ENCODE measurements at places on chromosomes 2 and 18. TPM values are rescaled to one million over a fixed set of nuclear protein-coding genes. Genes with fewer than 3 reads are reported as not detected.
A peak's percentile ranks its signal among the peaks of the same experiment; 100 is the strongest.

The SGPP2 gene
- 6.0 TPM for total RNA-seq

The NT5DC4 gene
- total RNA-seq = 10.3 TPM

The GAL3ST2 gene
- not detected for total RNA-seq

The TGFA gene
- not detected for total RNA-seq

The ICOS gene
- total RNA-seq = not detected

The TMSB10 gene
- 868 TPM for total RNA-seq

The ZNF521 gene
- total RNA-seq = 12.3 TPM

The TYMS gene
- total RNA-seq = 0.49 TPM

The FBXO48 gene
- total RNA-seq = 3.2 TPM

DNA sequence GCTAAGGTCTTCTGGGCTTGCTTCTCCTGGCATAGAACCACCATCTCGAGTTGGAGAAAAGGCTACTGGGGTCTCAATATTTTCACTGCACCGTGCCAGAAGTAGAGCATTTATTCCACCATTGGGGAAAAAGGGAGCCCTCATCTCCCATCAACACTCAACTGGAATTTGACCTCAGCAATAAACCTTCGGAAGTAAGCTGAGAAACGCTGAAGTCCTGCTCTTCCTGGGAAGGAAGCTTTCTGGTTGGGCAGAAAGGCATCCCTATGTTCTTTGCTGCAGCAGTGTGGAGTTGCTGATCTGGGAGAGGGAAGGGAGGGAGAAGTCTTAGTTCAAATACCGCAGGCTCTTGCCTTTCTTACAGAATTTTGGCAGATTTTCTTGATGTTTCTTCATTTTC, 368.8 kb downstream of the NUP35 start:
- H3K4me3 ChIP-seq = no peak overlapping the region
- H3K4me1 ChIP-seq = peaks cover 3% of the 10 kb centered on the region
- H3K27me3 ChIP-seq = no peaks in the 10 kb centered on the region
- no peak for DNase-seq
- H3K27ac ChIP-seq = no peak overlapping the region

GRCh38 chr2:196902828-196903227, 23.7 kb downstream of the PGAP1 start:
- no peak overlapping the region for H3K27ac ChIP-seq
- H3K4me1 ChIP-seq = no peaks in the 10 kb centered on the region
- H3K36me3 ChIP-seq = no peaks in the 10 kb centered on the region
- no peak for DNase-seq
- H3K27me3 ChIP-seq = no peaks in the 10 kb centered on the region

DNA sequence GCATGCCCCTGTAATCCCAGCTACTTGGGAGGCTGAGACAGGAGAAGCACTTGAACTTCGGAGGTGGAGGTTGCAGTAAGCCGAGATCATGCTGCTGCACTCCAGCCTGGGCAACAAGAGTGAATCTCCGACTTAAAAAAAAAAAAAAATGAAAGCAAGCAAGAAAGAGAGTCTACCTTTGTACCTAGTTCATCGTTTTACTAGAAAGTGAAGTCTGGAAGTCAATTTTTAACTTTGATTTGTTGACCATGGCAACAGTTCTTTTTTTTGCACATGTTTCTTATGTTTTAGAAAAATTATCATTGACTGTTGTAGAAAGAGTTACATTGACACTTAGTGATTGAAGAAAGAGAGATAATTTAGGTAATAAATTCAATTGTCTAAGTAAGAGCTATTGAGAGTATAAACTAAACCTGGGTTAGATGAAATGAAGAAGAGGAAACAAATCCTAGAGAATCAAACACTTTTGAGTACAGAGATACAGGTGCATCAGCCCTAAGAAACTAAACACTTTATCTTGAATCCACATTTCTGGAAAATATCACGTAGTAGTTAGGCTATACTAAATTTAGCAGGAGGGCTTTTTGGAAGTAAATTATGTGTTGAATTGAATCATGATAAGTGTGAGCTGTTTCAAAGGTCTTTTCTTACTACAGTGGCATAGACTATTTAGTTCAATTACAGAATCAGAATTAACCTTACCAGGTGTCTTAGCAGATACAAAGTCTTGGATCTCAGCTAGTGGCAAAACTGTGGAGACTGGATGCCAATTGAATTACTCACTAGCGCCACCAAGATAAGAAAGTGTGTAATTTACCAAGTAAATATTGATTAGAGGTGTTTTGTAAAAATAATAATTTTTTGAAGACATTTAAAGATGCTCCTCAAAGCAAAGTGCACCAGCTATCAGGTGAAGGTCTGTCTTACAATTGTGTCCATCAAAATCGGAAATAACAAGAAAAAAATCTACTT, 303.4 kb upstream of the NRXN1 start:
- no peaks in the 10 kb centered on the region for H3K4me1 ChIP-seq
- H3K4me3 ChIP-seq = no peak overlapping the region
- DNase-seq = no peak
- no peaks in the 10 kb centered on the region for H3K27me3 ChIP-seq
- no peaks in the 10 kb centered on the region for H3K36me3 ChIP-seq

GRCh38 chr18:48948112-48949049, 2.4 kb downstream of the SMAD7 start:
- H3K4me1 ChIP-seq = peaks cover 55% of the 10 kb centered on the region
- H3K4me3 ChIP-seq = peak overlapping the region; percentile 71
- peak overlapping the region; percentile 37 for H3K27ac ChIP-seq
- peak; percentile 84 for DNase-seq
- H3K27me3 ChIP-seq = no peaks in the 10 kb centered on the region
- no peaks in the 10 kb centered on the region for H3K36me3 ChIP-seq

- H3K4me1 ChIP-seq = no peaks in the 10 kb centered on the region
- peak; percentile 18 for DNase-seq
- H3K4me3 ChIP-seq = no peak overlapping the region
- no peak overlapping the region for H3K27ac ChIP-seq
Observed at GRCh38 chr2:211455216-211455841, 898.9 kb downstream of the CPS1 start.

DNA sequence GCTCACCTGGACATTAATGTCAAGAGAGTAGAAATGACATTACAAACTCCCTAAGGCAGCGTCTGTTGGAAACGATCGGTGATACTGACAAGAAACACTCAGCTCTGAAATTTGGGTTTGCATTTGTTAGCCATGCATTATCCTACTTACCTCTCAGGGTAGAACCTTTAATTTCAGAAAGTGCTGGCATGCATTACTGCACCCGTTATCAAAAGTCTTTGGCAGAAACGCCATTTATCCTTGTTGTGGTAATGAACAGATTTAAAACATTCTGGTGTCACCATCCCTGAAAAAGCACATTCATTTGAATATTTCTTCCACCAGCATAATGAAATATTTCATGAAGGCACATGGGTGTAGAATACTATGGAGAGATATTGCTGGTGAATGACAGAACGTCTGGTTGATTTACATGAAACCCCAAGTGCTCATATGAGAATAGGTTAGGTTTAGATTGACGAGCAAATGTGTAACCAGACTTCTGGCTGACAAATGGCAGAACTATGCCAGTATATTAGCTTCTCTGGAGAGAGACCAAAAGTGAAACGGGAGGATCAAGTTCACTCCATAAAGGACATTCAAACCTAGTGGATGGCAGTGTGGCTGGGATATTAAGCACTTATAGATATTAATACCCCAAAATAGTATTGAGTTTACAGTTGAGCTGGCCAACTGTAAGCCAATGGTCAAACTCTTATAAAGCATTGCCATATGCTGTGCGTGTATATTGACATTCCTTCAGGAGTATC, 53.5 kb upstream of the ITGB6 start:
- no peaks in the 10 kb centered on the region for H3K4me1 ChIP-seq
- no peak overlapping the region for H3K4me3 ChIP-seq
- H3K27me3 ChIP-seq = no peaks in the 10 kb centered on the region
- no peaks in the 10 kb centered on the region for H3K36me3 ChIP-seq

GRCh38 chr18:22605736-22606135, 188.0 kb upstream of the CTAGE1 start:
- no peak overlapping the region for H3K27ac ChIP-seq
- H3K4me1 ChIP-seq = no peaks in the 10 kb centered on the region
- H3K36me3 ChIP-seq = no peaks in the 10 kb centered on the region
- H3K4me3 ChIP-seq = no peak overlapping the region
- DNase-seq = no peak
- peaks cover 4% of the 10 kb centered on the region for H3K27me3 ChIP-seq

GRCh38 chr2:232028631-232029030, 67.1 kb downstream of the DIS3L2 start:
- DNase-seq = no peak
- peaks cover 3% of the 10 kb centered on the region for H3K4me1 ChIP-seq
- no peaks in the 10 kb centered on the region for H3K36me3 ChIP-seq

- no peaks in the 10 kb centered on the region for H3K27me3 ChIP-seq
- H3K4me1 ChIP-seq = peaks cover 67% of the 10 kb centered on the region
- DNase-seq = peak; percentile 83
- peak within 1 kb of the TSS; percentile 77 for H3K4me3 ChIP-seq
- H3K27ac ChIP-seq = peak within 1 kb of the TSS; percentile 91
Observed at GRCh38 chr2:68365087-68365486, at the start of gene PLEK. TSS of gene PLEK (plus strand) at chr2:68365282. CDS start at chr2:68365352, 70 bp downstream.

- no peak overlapping the region for H3K27ac ChIP-seq
- H3K27me3 ChIP-seq = no peaks in the 10 kb centered on the region
- DNase-seq = no peak
- no peak overlapping the region for H3K4me3 ChIP-seq
Observed at GRCh38 chr2:40440835-40441234, 11.1 kb downstream of the SLC8A1 start.

GRCh38 chr2:128493880-128494279, 175.2 kb upstream of the HS6ST1 start:
- no peak for DNase-seq
- no peak overlapping the region for H3K4me3 ChIP-seq
- no peaks in the 10 kb centered on the region for H3K27me3 ChIP-seq
- no peaks in the 10 kb centered on the region for H3K36me3 ChIP-seq
- no peak overlapping the region for H3K27ac ChIP-seq

- H3K36me3 ChIP-seq = no peaks in the 10 kb centered on the region
- H3K27ac ChIP-seq = no peak overlapping the region
- no peak overlapping the region for H3K4me3 ChIP-seq
- H3K4me1 ChIP-seq = no peaks in the 10 kb centered on the region
- DNase-seq = no peak
- H3K27me3 ChIP-seq = no peaks in the 10 kb centered on the region
Observed at GRCh38 chr18:70822117-70822516, 533.3 kb downstream of the SOCS6 start.

GRCh38 chr2:237324837-237325236, 89.1 kb downstream of the COL6A3 start:
- H3K4me3 ChIP-seq = no peak overlapping the region
- no peak overlapping the region for H3K27ac ChIP-seq
- DNase-seq = no peak
- H3K36me3 ChIP-seq = no peaks in the 10 kb centered on the region
- no peaks in the 10 kb centered on the region for H3K27me3 ChIP-seq
- no peaks in the 10 kb centered on the region for H3K4me1 ChIP-seq

DNA sequence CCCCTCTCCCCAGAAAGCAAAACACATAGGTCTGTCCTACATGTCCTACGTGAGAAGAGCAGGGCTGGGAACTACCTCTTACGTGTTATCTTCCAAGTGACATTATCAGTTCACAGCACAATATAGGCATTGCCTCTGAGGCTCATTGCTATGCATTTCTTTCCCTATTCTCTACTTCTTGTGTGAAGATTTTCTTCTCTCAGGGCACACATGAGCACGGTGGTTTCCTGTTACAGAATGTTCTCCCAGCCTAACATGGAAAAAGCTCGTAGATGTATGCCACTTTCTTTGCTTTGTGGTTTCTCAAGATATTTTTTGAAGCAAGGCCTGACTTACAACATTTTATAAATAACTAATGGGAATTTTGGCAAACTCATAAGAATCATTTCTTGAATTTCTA, 19.4 kb upstream of the DSC3 start:
- no peak overlapping the region for H3K27ac ChIP-seq
- no peaks in the 10 kb centered on the region for H3K27me3 ChIP-seq
- no peak for DNase-seq

GRCh38 chr2:56671973-56672569, 488.3 kb downstream of the CCDC85A start:
- H3K27ac ChIP-seq = no peak overlapping the region
- H3K4me1 ChIP-seq = no peaks in the 10 kb centered on the region
- H3K27me3 ChIP-seq = no peaks in the 10 kb centered on the region
- no peaks in the 10 kb centered on the region for H3K36me3 ChIP-seq
- DNase-seq = no peak

DNA sequence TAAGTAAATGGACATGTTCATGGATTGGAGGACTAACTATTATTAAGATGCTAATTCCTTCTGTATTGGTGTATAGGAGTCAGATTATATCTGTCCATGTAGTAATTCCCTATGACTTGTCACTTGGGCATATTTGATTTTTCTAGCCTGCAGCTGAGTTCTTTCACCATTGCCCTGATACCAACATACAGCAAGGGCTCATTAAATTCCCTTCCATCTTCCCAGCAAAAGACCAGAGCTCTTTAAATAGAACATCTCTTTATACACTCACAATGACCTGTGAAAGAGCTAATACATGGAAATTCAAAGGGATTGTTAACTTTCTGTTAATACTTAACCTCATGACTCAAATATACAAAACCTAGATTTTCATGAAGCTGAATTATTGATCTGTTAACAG, 492.3 kb upstream of the VRK2 start:
- no peaks in the 10 kb centered on the region for H3K4me1 ChIP-seq
- H3K36me3 ChIP-seq = no peaks in the 10 kb centered on the region
- H3K4me3 ChIP-seq = no peak overlapping the region
- H3K27ac ChIP-seq = no peak overlapping the region
- no peaks in the 10 kb centered on the region for H3K27me3 ChIP-seq

GRCh38 chr2:134771313-134771801, 52.6 kb upstream of the TMEM163 start:
- no peak for DNase-seq
- H3K4me1 ChIP-seq = no peaks in the 10 kb centered on the region

DNA sequence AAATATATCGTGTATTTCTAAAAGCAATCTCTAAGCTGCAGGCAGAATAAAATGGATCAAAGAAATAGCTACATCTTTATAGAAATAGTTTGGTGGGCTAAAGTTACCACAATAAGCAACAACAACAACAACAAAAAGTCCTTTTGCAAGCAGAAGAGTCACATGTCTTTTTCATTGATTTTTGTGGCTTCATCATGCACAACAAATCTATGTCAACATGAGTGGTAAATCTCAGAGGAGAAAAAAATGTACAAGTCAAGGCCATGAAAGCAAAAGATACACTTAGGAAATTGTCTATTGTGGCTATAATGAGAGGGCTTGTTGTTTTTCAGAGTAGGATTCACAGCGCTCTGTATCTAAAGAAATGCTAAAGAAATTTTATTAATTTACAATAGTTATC, 269.7 kb downstream of the GRB14 start:
- no peak overlapping the region for H3K27ac ChIP-seq
- H3K27me3 ChIP-seq = no peaks in the 10 kb centered on the region
- DNase-seq = no peak
- no peaks in the 10 kb centered on the region for H3K36me3 ChIP-seq
- no peak overlapping the region for H3K4me3 ChIP-seq

GRCh38 chr2:186532891-186533290, 46.8 kb downstream of the ZC3H15 start:
- no peak for DNase-seq
- H3K4me1 ChIP-seq = no peaks in the 10 kb centered on the region
- no peaks in the 10 kb centered on the region for H3K27me3 ChIP-seq
- no peak overlapping the region for H3K4me3 ChIP-seq
- no peaks in the 10 kb centered on the region for H3K36me3 ChIP-seq
- no peak overlapping the region for H3K27ac ChIP-seq
